ENCODE measurements at places on chromosomes 5 and 9.

- no peak for DNase-seq
Measured at GRCh38 chr9:21031091-21031807, at the start of gene HACD4. TSS of gene HACD4 (minus strand) at chr9:21031640. CDS start at chr9:21031590, 50 bp downstream.

DNA sequence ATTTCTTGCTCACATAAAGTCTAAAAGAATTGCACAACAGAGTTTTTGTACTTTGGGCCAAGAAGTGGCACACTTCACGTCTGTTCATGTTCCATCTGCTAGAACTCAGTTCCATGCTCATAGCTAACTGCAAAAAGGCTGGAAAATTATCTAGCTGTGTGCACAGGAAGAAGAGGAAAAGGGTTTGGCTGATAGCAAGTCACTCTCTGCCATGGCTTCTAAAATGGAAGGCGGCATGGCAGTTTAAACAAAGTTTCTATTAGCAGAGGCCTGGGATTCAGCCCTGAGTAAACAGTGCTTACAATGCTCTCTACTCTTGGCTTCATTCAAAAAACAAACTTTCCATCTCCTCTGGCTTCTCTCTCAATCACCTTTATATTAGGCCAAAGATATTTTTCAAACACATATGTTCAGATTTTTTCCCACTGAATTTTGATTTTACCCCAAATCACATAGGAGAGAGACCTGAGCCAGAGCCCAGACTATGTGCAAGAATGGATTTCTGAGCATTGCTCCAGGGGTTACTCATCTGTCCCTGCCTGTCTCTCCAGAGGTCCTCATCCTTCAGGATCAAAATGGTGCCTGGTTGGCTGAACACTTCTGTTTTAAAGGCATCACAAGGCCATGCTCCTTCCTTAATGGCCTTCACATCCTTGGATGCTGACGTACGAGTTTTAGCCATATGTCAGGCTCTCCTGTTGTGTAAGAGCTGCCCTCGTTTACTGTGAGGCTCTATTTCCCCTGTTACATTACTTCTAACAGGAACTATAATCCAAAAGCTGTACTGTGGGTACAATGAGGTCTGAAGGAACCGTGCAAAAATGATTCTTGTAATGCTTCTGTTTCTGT is 226.6 kb downstream of the SAXO1 start:
- no peak for DNase-seq

- no peak for DNase-seq
Measured at GRCh38 chr9:20065046-20065445, 276.2 kb upstream of the SLC24A2 start.

- DNase-seq = no peak
Measured at GRCh38 chr5:132471944-132472343, 18.6 kb downstream of the IRF1 start.

DNA sequence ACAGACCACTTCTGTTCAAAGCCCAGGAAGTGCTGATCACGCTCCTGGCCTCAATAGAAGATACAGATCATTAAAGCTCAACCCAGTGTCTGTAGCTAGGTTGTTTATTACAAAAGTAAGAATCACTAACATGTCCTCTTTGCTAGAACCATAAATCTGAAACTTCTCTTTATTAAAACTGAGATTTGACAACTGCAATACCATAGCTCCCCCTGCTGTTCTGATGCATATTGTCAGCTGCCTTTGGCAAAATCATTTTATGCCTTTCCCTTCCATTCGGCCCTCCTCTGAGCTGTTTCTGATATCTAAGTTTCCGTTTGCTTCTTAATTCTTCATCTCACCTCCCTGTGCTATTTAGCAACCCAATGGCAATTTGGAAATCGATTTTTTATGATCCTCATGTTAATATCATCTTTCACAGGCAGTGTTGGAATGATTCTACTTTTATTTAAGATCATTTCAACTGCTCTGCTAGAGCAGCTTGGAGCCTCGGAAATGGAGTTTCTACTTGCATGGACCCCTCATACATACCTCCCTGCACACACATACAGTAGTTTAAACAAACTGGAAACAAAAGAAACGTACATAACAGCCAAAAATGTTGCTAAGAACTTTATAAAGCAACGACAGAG is 998.8 kb downstream of the MAT2B start:
- no peak for DNase-seq

GRCh38 chr5:37319037-37319782 is 51.7 kb downstream of the NUP155 start:
- no peak for DNase-seq

GRCh38 chr9:129284607-129285291 is 106.7 kb upstream of the IER5L start:
- no peak for DNase-seq

- no peak for DNase-seq
Measured at GRCh38 chr9:126830827-126831226, 26.0 kb downstream of the ZBTB43 start.

GRCh38 chr5:956941-957747 is 51.5 kb upstream of the NKD2 start:
- no peak for DNase-seq

- DNase-seq = no peak
Measured at GRCh38 chr9:14889451-14889850, 20.8 kb downstream of the FREM1 start.

DNA sequence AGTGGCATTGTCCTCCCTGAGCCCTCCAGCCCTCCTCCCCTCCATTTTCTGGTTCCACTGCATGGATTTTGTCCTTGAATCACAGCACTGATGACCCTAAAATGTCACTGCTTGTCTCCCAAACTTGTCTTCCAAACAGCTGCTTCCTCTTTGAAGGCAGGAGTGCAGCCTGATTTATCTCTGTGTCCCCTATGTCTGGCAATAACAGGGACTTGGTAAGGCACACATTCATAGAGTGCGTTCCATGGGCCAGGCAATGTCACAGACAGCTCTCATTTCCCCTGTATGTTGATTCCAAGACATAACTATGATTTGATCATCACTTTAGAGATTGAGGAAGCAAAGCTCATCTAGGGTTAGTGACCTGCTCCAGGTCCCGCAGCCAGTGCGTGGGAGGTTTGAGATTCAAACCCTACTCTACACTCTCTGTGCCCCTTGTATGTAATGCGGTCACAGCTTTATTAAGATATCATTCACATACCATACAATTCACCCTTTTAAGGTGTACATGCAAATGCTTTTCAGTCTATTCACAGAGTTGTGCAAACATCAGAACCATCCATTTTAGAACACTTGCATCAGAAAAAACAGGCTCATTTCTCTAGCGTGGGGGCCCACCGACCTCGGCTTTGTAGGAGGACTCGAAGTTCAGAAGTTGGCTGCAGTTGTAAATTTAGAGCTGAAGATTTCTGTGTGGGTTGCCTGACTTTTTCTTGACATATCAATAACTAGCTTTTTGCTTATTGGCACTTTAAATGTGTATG is 28.4 kb upstream of the BOD1 start:
- DNase-seq = no peak

- DNase-seq = no peak
Measured at GRCh38 chr5:329121-329735, 7.7 kb downstream of the AHRR start.

DNA sequence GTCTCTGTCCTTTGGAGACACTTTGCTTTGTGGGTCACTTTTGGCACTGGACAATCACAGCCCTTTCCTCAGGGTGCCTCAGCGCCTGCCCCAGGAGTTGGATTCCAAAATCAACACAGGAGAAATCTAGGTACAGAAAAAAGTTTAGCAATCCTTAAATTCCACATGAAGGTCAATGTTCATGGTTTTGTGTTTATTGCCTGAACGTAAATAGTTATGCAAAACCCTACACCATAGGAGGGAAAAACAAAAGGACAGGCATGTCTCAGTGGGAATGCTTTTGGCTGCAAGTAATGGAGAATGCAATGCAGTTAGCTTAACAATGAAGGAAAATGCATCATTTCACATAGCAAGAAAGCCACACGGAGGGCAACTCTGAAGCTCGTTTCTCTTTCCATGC is 6.5 kb upstream of the HMCN2 start:
- no peak for DNase-seq

DNA sequence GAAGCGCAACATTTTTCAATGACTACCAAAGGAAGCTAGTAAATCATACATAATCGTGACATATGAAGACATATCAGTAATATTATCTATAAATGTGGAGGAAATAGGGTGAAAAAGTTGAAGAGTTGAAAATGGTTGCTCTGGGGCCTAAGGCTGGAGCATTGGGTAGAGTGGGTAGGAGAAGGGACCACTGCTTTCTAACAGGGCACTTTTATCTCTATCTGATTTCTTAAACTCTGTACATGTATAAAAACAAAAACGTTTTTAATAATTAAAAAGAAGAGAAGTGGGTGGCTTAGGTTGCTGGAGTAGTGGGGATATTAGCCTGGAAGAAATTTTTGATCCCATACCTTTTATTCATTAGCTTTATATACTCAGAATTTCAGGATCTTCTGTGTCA is 44.2 kb upstream of the ITGA1 start:
- DNase-seq = no peak

DNA sequence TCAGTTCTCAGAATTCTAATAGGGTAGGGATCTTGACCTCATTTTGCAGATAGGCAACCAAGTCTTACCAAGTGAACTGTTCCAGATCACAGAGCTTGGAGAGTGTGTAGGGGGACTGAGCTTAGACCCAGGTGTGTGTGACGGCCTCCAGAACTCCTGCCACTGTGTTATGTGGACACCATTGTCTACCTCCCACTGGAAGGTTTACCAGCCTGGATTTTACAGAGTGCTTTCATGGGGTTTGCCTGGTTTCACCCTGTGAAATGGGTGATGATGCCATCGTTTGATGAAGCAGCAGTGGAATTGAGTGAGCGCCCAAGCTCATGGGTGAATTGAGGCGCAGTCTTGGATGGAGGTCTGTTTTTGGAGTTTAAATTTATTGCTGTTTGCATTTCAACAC is 23.6 kb downstream of the TJP2 start:
- DNase-seq = no peak

DNA sequence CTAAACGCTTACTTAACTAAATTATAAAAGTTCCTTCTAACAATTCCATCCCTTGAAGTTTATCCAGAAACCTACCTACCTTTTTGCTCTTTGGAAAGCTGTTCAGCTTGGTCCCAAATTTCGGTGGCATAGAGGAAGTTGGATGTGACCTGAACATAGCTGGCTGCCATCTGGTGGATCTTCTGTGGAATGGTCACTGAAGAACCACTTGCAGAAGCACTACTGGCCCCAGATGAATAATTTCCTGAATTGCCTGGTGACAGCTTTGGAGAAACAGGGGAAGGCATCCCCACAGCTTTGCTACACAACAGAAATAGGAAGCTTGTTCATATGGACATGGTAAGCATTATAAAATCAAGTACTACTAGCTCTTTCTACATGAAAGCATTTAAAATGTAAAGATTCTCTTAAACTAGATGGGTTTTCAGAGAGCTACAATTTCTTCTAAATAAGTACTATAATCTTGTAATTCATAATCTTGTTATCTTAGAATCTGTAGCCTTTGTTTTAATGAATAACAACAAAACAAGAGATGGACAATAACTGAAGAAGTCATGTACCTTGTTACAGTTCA is 9.9 kb downstream of the LEAP2 start:
- no peak for DNase-seq

DNA sequence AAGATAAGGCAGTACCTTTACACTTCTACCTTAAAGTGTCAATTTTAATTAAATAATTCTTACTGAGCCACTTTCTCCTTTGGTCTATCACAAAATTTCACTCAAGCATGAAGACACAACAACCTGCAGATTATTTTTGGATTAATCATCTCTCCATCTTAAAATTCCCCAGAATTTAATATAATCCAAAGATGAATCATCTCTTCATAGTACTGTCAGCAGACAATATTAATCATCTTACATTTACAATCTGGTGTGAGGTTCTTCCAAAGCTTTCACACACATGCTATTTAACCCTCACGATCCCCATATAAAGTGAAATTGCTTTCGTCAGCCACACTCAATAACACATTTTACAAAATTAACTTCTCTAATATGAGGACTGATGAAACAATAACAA is 43.0 kb downstream of the LHFPL2 start:
- DNase-seq = no peak

GRCh38 chr5:17190242-17190778 is 27.1 kb upstream of the BASP1 start:
- DNase-seq = no peak

- DNase-seq = no peak
Measured at GRCh38 chr9:131623655-131624330, 78.5 kb downstream of the PRRT1B start.

DNA sequence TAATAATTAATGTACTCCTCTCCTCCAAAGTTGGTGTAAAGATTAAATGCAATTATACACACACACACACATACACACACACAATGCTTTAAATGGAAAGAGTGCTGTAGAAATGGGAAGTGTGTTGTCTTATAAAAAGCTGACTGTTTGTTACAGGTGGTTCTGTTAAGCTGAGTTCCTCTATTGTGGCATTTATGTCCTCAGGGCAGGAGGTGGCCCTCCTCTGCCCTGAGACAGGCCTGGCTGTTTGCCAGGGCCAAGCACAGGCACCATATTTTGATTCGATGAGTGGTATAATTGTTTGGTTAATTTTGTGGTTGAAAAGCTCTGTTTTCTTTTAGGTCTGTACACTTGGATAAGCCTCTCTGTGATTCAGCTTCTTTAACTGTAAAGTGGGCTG is 573.9 kb downstream of the KIF4B start:
- no peak for DNase-seq

GRCh38 chr5:58629271-58630159 is 46.6 kb downstream of the RAB3C start:
- DNase-seq = no peak

DNA sequence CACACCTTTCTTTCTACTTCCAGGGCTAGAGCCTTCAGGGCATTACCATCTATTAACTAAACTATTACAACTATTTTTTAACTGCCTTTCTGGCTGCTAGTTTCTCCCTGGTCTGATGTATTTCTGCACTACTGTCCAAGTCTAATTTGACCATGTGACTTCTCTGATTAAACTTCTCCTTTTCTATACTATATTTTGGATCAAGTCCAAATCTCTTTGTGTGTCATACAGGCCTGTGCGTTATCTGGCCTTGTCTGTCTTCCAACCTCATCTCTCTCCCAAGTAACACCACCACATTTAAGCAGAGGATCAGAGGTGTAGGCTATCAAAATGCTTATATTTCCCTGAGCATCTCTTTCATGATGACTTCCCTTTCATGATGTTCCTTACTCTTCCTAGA is 47.2 kb upstream of the OR13F1 start:
- no peak for DNase-seq

GRCh38 chr9:76521906-76522305 is 62.9 kb downstream of the GCNT1 start:
- DNase-seq = no peak

- no peak for DNase-seq
Measured at GRCh38 chr5:100165309-100165708, 369.9 kb upstream of the FAM174A start.

GRCh38 chr9:121700832-121701419 is 49.5 kb downstream of the DAB2IP start:
- no peak for DNase-seq

DNA sequence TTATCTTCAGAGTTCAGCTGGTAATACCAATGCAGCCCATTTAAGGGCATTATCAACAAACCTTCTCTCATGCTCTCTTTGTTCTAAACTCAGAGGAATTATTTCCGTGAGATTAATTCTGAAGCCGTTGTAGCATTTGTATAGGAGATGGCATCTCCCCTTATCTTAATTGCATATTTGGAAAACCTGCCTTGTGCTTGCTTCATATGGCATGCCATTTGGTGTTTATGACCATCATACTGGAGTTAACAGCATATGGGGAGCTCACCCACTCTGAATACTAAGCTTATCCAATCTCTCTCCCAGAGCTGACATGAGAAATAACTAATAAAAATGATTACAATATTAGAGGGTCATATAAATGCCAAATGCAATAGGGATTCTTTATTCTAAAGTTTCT is 243.2 kb downstream of the BRINP1 start:
- no peak for DNase-seq

- no peak for DNase-seq
Measured at GRCh38 chr5:112646139-112646936, 91.3 kb upstream of the APC start.

Measured in activated CD8-positive, alpha-beta memory T cell treated with anti-CD3 and anti-CD28 coated beads for 1 hour (primary cell).